ENCODE measurements at places on chromosomes 13 and 19.

- DNase-seq = no peak
Observed at GRCh38 chr13:112255550-112256120, 120.5 kb upstream of the SPACA7 start.

GRCh38 chr13:28340272-28340793 lies 154.6 kb downstream of the FLT1 start:
- no peak for DNase-seq

- DNase-seq = no peak
Observed at GRCh38 chr19:55212447-55212846, 3.1 kb upstream of the PTPRH start.

DNA sequence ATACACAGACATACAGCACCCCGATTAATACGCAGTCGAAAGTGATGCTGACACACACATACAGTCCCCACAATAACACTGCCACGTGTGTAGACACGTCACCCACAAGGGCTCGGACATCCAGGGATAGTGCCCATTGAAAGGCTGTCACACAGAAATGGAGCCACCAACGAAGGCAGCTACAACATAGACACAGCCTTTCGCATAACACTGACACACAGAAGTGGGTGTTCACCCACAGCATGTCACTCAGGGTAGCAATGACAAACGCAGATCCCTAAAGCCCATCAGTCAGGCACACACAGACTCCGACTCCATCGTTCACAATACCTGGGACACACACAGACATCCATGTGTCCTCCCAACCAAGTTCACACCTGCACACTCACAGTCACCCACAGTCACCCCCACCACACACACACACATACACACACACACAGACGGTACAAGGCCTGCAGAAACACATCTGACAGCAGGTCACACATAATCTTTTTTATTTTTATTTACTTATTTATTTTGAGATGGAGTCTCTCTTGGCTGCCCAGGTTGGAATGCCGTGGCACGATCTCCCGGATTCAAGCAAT lies 10.4 kb upstream of the NANOS3 start:
- no peak for DNase-seq

DNA sequence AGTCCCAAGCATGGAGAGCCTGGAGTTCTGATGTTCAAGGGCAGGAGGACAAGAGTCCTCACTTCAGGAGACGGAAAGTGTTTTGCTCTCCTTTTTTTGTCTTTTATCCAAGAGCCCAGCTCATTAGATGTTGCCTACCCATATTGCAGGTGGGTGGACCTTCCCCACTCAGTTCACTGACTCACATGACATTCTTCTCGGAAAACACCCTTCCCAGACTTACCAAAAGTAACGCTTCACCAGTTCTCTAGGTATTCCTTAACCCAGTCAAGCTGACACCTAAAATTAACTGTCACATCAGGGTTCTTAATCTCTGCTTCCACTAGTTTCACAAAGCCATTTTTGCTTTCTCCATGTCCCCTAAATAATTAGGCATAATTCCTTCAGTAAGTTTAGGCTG lies 2215.4 kb upstream of the PCDH20 start:
- DNase-seq = no peak

GRCh38 chr19:33701565-33701964 lies 79.8 kb downstream of the CHST8 start:
- DNase-seq = no peak

DNA sequence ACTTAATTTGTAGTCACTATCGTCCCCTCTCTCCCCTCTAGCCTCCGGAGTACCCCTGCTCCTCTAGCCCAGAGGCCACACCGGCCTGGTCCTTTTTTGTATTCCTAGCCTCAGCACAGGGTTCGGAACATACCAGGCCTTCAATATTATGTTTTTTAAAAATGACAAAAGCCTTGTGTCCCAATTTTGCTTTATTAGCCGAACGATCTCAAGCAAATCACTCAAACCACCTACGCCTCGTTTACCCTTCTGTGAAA lies 463 bp upstream of the POMP start:
- no peak for DNase-seq

DNA sequence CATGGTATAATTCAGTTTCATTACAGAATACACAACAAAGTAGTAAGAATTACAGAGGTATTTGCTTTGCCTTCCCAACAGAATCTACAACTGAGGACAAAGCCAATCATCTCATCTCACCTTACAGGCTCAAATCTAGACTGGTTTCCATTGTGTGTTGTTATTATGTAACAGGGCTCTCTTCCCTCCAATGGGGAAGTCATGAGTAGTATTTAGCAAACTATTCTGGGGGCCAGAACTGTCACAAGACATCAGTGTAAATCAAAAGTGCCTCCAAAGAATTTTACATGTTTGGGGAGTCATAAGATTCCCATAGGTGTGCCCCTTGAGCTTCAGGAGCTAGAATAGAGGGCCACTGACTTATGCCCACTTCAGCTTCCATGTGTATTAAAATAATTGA lies 187.0 kb upstream of the EDNRB start:
- DNase-seq = no peak

DNA sequence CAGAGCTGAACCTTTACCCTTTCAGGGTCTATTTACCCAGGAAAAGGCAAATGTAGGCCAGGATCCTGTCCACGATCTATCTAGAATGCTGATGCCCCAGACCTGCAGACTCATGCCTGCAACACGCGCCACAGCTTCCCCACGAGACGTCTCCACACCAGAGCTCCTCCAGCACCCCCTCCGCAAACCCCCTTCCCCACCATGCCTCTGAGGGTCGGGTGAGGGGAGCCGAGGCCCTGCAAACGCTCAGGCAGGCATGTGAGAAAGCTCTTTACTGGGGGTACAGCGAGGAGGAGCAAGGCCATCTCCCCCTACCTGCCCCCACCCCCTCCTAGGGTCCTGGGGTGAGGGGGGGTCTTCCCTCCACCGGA lies 8.9 kb downstream of the DYRK1B start:
- DNase-seq = no peak

DNA sequence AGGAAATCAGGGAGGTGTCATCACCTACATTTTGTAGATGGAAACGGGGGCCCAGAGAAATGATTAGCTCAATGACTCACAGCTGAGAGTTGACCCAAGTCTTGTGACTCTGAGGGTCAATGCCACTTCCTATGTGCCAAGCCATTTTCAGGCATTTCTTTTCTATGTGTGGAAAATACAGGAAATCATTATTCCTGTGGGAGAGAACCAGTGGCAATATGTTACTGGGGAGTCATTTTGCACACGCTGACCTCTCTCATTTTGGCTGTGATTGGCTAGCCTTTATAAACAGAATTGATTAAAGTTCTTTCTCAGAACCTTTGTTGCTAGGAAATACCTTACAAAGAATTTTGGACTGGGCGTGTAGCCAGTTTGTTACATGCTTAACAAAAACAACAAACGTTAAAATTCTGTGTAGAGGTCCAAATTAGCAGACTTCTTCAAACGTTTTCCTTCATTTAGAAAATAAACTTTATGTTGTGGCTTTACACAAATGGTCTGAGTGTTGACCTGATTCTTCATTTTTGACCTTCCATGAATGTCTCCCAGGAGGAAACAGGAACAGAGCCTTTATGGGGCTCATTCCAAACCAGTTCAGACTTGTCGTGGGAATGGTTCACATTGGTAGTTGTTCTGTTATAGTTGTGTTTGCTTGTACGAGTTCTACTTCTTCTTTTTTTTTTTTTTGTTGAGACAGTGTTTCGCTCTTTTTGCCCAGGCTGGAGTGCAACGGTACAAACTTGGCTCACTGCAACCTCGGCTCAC lies 11.4 kb downstream of the PCCA start:
- peak; percentile 84 for DNase-seq

DNA sequence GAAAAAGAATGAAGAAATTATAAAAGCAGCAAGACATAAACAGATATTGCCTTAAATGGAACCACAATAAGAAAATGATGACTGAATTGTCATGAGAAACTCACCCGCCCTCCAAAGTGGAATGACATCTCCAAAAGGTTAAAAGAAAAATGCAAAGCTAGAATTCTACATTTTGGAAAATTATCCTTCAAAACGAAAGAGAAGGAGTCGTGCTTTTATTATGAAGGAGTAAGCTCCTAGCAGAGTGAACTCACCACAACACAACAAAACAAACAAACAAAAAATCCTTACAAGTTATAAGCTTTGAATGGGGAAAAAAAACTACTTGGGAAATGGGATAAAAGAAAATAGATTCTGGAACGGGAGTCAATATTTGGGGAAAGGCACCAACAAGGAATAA lies 6.7 kb downstream of the SIGLEC14 start:
- DNase-seq = no peak

DNA sequence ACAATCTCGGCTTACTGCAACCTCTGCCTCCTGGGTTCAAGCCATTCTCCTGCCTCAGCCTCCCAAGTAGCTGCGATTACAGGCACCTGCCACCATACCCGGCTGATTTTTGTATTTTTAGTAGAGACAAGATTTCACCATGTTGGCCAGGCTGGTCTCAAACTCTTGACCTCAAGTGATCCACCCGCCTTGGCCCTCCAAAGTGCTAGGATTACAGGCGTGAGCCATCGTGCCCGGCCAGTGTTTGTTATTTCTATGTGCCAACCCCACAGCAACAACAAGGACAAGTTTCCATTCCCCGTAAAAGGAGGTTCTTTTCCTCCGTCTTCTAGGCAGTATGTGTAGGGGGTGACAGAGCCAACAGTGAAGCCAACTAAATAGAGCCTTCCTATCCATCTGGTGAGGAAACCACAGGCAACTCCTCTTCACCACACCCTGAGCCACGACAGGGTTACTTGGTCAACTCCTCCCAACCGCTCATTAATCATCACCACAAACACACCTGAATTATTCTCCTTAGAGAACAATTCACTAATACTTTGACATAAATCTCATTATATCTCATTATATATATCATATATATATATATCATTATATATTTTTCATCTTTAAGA lies 25.5 kb downstream of the FOXO1 start:
- no peak for DNase-seq

DNA sequence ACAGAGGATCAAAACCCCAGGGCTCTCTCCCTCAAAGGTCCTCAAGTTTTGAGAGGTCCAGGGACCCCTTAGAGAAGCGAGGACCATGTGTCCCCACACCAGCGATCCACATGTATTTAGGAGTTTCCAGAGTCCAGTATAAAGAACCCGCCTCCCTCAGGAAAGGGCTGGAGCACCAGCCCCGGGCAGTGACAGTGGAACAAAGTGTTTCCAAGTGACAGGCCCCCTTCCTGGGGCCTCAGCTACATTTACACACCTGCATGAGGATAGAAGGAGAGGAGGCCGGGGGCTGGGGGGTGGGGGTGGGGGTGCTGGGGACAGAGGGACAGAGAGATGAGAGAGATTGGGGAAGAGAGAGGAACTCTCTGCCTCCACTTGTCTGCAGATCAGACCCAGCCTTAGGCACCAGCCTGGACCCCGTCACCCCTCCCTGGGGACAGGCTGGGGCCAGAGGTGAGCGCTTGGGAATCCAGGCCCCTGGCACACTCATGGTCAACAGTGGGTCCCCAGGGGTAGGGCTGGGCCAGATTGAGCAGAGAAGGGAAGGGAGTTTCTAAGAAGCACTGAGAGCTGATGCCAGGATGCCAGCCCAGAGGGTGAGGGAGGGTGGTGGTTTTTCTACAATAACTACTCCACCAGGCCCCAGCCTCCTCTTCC lies 802 bp downstream of the BCAM start:
- DNase-seq = peak; percentile 25

GRCh38 chr13:97341135-97341534 lies 92.8 kb upstream of the RAP2A start:
- DNase-seq = no peak

GRCh38 chr19:18932216-18932841 lies 8.7 kb downstream of the HOMER3 start:
- peak; percentile 37 for DNase-seq

- no peak for DNase-seq
Observed at GRCh38 chr13:27172495-27172842, 858 bp upstream of the USP12 start.
